ENCODE measurements at places on chromosomes 7 and 10.

- no peak for DNase-seq
Measured at GRCh38 chr7:135795846-135796570, 47.4 kb upstream of the FAM180A start.

DNA sequence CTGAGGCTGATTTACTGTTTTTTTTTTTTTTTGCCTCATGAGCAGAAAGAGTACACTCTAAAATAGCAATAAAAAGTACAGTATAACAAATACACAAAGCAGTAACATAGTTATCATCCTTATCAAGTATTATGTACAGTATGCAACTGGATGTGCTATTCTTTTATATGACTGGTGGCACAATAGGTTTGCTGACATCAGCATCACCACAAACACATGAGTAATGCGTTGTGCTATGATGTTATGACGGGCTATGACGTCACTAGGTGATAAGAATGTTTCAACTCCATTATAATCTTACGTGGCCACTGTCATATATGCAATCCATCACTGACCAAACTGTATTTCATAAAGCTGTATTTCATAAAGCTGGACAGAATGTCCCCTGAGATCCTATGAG lies 189.2 kb upstream of the GLI3 start:
- DNase-seq = no peak

DNA sequence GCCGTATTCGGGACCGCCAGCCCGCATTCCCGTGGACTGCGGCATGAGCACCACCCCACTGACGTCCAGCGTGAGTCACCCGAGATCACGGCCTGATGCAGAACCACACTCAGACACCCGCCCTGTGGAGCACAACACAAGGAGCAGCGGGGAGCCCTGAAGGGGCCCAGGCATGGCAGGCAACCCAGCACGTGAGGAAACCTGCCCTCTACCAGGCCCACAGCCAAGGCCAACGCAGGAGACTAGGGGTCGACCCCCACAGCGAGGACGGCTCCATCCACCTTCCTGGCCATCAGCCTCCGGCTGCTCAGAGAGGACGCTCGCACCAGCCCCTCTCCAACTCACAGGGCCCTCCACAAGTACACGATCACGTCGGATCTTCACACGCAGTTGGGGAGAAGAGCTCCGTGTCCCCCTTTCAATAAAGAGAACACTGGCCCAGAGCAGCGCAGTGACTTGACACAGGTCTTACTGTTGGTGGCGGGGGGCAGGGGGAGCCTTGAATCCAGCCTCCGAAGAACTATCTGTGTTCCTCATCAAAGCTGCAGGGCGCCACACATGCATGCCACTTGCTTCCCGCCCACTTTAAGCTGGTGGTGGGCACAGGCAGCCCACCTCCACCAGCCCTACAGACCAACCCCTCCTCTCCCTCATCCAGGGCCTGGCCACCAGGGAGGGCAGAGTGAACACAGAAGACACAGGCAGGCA lies 22.0 kb downstream of the MAD1L1 start:
- no peak for DNase-seq

GRCh38 chr7:100598425-100598824 lies 3.7 kb upstream of the PCOLCE start:
- DNase-seq = no peak

- DNase-seq = no peak
Measured at GRCh38 chr10:88980247-88980646, 10.4 kb upstream of the FAS start.

DNA sequence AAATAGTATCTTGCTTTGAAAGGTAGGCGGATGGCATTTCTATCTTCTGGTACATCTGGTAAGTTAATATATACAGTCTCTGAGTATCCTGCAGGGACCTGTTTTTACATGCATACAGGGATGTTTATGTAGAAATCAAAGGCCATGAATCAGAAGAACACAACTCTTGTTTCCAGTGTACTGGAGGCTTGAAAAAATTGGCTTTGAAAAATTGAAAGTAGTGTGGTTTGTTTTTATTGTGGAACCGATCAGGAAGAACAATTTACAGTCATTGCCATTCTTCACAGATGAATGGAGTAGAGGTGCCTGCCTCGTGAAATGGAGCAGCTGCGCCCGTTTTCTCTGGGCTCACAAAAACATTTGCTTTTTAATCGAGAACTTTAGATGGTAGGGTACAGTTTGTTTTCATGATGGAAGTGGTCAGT lies 54.0 kb upstream of the RPA3 start:
- DNase-seq = peak; percentile 16

DNA sequence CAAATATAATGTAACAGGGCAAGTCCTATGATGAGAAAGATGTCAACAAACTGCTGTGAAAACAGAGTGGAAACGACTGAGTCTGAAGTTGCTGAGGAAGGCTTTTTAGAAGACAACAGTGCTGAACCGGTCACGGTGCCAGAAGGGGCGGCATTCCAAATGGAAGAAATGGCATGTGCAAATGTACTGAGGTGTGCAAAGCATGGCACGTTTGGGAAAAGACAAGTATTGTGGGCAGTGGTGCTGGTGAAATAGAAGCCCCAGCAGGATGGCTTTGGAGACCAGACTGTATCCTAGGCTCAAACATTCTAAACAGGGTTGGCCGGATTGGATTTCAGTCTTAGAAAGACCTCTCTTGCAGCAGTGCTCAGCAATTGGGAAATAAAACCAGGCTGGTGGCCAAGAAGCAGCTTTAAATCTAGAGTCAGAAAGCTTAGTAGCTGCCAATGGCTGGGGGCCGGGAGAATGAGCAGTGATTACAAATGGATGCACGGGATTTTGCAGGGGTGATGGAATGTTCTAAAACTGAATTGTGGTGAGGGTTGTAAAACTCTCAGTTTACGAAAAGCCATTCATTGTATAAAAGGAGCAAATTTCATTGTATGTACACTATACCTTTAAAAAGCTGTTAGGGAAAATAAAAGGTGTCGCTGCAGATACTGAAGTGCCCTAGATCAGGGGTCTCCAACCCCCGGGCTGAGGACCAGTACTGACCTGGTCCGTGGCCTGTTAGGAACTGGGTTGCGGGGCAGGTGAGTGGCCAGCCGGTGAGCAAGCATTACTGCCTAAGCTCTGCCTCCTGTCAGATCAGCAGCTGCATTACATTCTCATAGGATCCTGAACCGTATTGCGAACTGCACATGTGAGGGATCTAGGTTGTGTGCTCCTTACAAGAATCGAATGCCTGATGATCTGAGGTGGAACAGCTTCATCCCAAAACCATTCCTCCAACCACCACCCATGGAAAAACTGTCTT lies 141.6 kb downstream of the HIBADH start:
- peak; percentile 27 for DNase-seq

DNA sequence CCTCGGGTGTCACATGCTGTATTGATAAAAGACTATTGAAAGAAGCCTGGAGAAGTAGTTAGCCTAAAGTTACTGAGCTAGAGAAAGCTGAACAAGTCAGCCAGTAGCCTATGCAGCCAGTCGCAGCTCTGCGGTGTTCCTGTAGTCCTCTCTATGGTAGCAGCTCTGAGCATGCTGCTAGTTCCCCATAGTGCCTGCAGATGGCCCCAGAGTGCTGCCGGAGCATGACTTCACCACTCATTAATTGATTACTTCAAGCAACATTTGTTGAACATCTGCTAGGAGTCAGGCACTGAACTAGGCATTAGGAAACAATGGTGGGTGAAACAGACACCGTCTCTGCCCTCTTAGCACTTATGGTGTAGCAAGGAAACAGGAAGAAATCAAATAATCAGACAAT lies 422.7 kb downstream of the SORCS3 start:
- peak; percentile 18 for DNase-seq

- DNase-seq = no peak
Measured at GRCh38 chr7:105346593-105347322, 42.0 kb downstream of the SRPK2 start.

DNA sequence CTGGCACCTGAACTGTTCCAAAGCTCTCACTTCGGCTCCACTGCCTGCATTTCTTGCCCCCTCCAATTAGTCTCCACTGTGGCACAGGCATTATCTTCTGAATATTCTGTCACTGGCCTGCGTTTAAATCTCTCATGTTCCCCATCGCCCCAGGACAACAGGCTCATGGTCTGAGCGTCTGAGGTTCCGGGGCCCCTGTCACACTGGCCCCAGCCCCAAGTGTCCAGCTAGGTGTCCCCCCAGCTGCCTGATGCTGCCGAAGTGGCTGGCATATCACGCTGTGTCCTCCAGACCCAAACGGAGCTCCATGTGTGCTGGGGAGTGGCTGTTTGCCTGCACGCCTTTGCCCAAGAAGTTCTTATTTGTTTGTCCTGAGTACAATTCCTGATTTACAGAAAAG lies 135.4 kb downstream of the TACC2 start:
- no peak for DNase-seq

DNA sequence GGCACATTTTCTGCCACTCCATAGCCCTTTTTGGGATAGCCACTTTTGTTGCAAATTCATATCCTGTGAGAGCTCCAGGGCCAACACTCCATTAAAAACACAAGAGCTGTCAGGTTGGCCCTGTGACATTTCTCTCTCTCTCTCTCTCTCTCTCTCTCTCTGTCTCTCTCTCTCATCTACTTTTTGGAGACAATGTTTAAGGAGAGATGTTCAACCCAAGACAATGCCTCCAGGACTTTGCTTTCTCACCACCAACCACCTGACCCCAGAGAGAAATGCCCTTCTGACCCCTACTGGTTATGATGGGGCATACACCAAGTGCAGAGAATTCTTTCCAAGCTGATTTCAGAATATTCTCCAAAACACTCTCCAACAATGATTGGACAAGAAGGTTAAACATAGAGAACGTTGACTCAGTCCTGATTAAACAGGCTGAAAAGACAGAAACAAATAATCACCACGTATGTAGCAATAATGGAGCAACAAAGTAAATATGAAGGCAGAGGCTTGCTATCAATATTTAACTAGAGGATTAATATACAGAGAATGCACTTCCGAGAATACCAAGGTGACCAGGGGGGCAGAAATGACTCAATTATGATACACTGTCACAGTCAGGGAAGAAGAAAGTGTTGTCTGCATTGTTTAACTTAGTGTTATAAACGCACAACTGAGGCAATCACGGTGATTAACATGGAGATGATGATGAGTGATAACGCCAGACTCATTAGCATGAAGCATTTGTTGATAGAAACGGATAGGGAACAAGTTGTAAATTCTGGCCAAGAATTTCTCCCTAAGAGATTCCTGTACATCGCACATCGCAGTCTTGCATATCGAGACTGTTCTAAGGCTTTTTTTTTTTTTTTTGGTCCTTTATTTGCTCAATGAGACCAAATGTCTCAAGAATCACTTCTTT lies 178.5 kb downstream of the NRP1 start:
- no peak for DNase-seq

- no peak for DNase-seq
Measured at GRCh38 chr10:110755781-110756180, 111.6 kb downstream of the RBM20 start.

GRCh38 chr7:104272767-104273384 lies 55.5 kb upstream of the LHFPL3 start:
- DNase-seq = peak; percentile 6

DNA sequence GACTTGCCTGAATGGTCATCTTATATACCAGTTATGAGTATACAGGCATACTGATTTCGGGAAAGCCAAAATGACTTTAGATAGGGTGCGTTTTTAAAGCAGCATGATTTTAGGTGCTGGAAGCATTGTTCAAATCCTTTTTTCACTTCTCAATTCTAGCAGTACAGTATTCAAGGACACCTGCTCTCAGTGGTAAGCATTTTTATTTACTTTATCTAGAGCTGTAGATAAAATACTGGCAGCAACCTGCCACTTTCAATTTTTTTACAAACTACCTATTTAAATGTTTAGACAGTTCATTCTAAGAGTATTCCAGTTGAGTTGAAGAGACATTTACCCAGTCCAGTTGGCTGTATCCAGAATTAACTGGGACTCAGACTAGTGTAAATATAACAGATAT lies 33.6 kb downstream of the TMEM106B start:
- no peak for DNase-seq

DNA sequence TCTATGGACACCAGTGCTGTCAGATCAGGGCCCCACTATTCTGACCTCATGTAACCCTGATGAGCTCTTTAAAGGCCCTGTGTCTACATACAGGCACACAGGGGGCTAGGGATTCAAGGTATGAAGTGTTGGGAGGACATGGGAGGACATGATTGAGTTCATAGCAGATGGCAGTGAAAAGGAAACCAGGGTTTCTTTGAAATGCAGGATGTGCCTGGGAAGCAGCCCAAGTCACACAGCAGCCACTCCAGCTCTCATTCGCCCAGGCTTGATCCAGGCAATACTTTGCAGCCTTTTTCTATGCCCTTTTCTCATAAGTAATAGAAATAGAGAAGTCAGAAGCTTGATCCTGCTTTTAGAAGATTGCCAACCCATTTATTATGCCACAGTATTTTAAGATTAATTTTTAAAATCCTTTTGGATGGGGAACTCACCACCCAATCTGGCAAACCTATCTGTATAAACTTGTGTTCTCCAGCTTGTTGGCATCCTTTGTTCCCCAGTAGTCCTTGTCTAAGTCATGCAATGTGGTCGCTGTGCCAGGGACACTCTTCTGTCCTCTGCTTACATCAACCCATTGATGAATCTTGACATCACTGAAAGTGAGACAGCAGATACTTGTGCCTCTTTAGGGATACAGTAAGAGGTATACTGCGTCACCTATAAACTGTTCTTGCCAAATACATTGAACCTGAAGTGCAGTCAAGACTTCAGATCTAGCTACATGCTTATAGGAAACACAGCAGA lies 95.0 kb downstream of the TAF3 start:
- DNase-seq = no peak

DNA sequence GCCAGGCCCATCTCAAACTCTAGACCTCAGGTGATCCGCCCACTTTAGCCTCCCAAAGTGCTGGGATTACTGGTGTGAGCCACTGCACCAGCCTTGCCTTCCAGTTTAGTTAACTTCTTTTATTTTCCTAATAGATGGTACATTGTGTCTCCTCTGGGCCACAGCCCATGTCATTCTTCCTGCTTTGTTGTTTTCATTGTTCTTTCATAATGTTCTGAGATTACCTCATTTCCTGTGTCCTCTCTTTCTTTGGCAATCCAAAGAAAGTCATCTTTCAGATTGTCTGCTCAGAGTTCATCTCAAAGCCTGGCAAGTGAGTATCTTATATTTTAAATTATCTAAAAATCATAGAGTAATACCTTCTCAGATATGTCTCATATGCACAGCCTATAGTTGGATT lies at the start of gene OLAH:
TSS of gene OLAH (plus strand) at position 270 of the 400 bp plus-strand sequence. CDS start 3,346 bp downstream, outside the sequence.
- DNase-seq = no peak

- DNase-seq = no peak
Measured at GRCh38 chr7:111400088-111400487, 162.2 kb downstream of the IMMP2L start.

GRCh38 chr10:121753726-121754476 lies 155.7 kb upstream of the FGFR2 start:
- DNase-seq = no peak

DNA sequence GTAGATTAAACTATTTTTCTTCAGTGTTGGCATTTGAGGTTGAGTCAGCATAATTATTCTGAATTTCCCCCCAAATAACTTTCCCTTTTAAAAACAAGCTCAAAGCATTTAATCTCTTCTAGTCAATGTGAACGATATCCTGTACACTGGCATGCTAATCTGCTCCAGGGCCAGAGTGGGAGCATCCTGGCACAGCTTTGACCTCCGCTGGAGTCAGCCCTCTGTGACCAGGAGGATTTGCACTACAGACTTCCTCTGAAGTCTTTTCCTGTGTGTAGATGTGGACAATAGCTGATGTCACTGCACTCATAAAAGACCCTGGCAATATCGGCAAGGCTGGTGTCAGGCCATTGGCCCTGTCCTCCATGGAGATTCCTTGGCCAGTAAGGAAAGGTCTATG lies 340.2 kb downstream of the CDC14C start:
- no peak for DNase-seq

- DNase-seq = no peak
Measured at GRCh38 chr10:85151506-85151905, 823.1 kb downstream of the CCSER2 start.

- DNase-seq = no peak
Measured at GRCh38 chr10:109762555-109762954, 160.8 kb downstream of the XPNPEP1 start.

Measured in left renal pelvis (tissue), 4 donors.